ENCODE measurements at places on chromosomes 7 and 10. TPM values are rescaled to one million over a fixed set of nuclear protein-coding genes. Genes with fewer than 3 reads are reported as not detected.

DNA sequence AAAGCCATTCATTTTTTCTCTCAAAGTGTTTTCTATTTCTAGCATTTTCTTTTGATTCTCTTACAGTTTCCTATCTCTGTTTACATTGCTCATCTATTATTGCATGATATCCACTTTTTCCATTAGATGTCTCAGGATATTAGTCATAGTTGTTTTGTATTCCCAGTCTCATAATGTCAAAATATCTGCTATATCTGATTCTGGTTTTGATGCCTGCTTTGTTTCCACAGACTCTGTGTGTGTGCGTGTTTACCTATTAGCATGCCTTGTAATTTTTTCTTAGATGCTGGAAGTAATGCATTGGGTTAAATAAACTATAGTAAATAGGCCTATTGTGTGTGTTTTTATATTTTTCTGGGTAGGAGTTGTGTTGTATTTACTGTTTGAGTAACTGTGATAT lies 1126.3 kb downstream of the SORCS1 start:
- no peak for ATAC-seq

The CNNM1 gene
- total RNA-seq: 3.1 TPM

The SORCS1 gene
- total RNA-seq: 8.5 TPM

The TBXAS1 gene
- 15.2 TPM for total RNA-seq

All from gastroesophageal sphincter (tissue), 4 donors.